ENCODE measurements at places on chromosomes 1 and 21.

DNA sequence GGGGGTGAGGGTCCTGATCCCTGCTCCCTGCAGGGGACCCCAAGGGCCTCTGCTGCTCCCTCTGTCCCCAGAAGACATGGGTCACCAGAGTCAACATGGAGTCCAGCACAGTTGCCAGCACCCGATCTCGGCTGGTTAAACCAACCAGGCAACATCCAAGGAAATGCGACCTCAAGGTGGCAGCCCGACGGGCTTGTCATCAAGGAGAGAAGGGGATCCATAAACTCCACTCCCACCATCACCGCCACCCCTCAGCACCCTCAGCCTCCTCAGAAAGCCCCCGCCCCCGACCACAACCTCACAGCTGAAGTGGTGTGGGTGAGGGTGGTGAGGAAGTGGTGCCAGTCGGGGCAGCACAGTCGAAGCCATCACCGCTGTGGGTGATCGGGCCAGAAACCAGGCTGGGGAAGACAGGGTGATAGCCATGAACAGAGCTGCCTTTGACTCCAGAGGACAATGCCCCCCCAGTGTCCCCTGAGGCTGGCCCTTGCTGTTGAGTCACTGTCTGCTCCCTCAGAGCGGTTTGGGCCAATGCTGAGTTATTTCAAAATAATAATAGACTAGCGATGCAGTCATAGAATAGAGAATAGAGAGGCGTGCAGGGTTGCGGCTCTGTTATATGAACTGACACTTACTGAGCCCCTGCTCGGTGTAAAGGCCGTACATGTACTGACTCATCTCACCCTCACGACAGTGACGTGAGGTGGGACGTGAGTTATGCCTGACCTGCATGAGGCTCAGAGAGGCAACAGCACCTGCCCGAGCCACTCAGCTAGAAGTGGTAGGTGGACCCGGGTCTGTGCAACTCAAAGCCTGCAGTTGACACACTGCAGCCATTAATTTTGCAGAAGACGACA lies 88.7 kb upstream of the IFFO2 start:
- peak; percentile 68 for DNase-seq

DNA sequence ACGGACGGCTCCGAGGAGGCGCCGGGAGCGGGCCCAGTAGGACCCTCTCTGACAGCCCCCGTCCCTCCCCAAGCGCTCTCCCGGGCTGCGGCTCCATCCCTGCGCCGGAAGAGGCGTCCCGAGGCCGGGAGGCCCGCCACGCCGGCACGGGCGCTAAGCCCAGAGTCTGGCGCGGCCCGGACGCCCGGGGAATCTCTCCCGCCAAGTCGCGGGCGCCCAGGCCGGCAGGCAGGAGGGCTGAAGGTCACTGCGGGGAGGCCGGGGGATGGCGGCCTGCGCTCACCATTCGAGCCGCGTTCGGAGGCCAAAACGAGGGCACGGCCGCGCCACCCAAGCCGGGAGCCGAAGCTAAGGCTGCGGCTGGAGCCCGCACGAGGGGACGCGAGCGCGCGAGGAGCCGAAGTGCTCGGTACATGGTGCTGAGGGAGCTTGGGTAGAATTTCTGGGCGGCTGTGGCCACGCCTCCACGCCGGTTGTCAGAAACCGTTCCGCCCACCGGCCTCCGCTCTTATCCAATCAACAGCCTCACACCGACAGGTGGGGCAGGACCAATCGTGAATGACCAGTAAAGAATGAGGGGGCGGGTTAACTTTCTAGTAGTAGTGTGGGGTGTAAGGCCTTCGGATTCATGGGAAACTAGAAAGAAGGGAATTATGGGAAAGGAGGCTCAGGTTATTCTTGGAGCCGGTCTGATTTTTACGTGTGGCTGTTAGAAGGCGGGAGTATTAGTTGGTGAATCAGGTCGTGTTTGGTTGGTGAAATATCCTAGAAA lies at the start of gene FH:
Gene FH (minus strand): TSS at position 448 of the 772 bp plus-strand sequence. CDS start 33 bp downstream, at position 415.
- peak; percentile 98 for DNase-seq

- no peak for DNase-seq
Measured at GRCh38 chr1:205576805-205577761, 54.7 kb downstream of the ELK4 start.

DNA sequence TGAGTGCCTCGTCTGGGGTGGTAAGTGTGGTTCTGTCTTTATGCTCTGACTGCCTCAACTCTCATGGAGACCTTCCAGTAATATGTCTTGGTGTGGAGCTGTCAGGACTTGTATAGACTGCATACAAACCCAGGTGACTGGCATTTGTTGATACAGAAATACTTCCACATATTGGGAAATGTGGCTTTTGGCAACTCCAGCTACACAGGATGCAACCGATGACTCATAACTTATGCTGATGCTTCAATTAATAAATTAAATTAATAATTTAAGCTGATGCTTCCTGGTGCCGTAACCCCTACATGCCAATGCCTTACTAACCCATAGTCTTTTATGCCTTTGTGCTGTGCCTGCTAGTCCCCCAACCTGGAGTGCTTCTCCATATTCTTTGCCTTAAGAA lies 72.3 kb upstream of the ARTN start:
- no peak for DNase-seq

DNA sequence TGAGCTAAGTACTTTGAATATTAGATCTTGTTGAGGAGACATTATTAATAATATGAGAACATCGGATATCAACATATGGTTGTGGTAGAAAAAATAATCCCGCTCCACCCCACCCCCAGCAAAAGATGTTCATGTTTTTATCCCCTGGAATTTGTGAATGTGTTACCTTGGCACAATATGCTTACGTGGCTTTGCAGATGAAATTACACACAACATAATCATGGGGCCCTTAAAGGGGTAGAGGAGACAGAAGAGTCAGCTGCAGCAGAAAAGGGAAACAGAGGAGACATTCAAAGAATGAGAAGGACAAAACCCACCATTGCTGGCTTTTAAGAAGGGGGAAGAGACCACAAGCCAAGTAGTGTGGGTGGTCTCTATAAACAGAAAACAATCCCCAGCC lies 104.1 kb downstream of the SEC16B start:
- DNase-seq, result no peak

GRCh38 chr21:28436286-28436932 lies 556.3 kb downstream of the LTN1 start:
- no peak for DNase-seq

All from kidney (tissue), 22 donors.